ENCODE measurements at places on chromosomes 12 and 14.

DNA sequence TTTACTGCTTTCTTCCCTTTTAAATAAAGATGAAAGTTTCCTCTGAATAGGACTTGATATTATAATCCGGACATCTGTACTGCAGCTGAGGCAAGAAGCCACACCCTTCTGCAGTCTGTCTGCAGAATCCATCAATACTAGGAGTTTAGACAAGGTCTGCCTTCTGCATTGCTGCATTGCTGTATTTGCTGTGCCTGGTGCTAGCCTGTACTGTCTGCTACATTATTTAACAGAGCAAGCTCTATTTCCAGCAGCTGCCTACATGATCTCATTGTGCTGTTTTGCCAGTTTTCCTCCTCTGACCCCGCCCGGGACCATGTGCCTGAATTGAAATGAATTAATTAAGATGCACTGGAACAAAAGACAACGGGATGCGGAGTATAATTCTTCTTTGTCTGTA is 1.7 kb downstream of the TUBA1A start:
- DNase-seq: peak; percentile 10

DNA sequence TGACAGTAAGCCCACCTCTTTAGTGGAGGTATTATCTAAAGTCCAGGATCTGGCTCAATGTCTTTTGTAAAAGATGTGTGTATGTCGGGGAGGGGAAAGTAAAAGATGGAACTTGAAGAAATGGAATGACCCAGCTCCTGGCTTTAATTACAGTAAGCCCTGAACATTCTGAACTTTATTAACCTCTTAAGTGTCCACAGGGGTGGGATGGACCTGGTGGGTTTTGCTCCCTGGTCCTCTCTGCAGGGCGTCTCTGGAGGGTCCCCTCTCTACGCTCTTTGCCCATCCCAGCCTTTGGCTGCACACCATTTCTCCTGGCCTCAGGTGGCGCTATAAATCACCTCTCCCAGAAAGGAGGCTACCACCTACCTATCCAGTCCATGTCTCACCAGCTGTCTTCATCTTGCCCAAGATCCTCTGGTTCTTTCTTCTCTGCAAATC is 3.7 kb upstream of the CISTR start:
- no peak for DNase-seq

- no peak for DNase-seq
Measured at GRCh38 chr12:30859226-30859625, 67.3 kb upstream of the TSPAN11 start.

- DNase-seq: no peak
Measured at GRCh38 chr14:41285186-41285748, 321.4 kb upstream of the LRFN5 start.

GRCh38 chr14:39267608-39268005 is 33.9 kb downstream of the MIA2 start:
- no peak for DNase-seq

GRCh38 chr12:102539651-102540553 is 59.5 kb upstream of the IGF1 start:
- DNase-seq: no peak

GRCh38 chr12:95852133-95852532 is 6.6 kb upstream of the SNRPF start:
- DNase-seq: no peak

- no peak for DNase-seq
Measured at GRCh38 chr12:53825246-53826081, 73.7 kb upstream of the CISTR start.

DNA sequence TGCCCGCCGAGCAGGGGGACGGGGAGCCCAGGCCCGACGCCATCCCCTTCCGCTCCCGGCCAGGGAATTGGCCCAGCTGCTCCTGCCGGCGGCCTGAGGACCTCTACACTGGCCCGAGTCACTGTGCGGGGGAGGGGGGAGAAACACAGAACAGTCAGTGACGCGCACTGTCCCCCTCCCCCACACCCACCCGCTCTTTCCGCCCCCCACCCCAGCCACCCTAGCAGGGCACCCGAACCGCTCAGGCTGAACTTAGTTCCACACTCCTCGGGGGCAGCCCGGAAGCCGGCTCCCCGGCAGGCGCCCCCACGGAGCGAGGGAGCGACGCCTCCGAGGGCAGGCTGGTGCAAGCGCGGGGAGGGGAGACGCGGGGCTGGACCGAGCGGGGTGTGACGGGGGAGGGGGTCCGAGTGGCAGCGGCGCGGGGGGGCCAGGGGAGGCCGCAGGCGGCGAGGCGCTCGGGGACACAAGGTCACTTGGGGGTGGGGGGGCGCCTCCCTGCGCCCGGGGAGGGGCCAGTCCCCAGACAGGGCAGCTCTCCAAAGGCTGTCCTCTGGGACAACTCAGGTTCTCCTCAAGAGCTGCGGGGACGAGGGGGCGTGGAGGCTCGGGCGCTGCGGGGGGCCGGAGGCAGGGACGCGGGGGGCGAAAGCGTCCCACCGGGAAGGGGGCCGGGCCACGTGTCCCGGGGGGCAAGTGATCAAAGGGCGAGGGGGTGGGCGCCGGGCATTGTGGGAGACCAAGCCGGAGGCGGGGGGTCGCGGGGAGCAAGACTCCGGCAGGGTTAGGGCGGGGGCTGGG is 648 bp downstream of the CHD4 start:
- DNase-seq: peak; percentile 77

- DNase-seq: no peak
Measured at GRCh38 chr14:65770681-65771080, 358.2 kb downstream of the FUT8 start.

DNA sequence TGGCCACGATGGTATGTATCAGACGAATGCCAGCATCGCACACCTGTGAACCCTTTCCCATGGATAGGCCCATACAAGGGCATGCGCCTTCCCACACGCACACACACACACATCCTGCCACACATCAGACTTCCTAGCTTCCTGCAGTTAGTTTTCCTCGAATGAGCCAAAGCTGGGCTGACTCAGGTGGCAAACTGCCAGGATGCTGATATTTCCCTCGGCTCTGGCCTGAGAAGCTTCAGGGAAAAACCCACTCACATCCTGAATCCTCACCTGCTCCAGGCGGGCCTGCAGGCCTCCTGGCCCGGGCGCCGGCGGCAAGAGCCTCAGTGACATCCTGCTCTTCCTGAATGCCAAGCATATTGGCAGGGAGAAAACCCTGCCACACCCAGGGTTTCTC is 22.4 kb downstream of the CALM1 start:
- no peak for DNase-seq

- no peak for DNase-seq
Measured at GRCh38 chr12:19498099-19498498, 58.8 kb downstream of the AEBP2 start.

Data from CD4-positive, alpha-beta T cell treated with Interferon gamma for 1 hour (primary cell).